ENCODE measurements at places on chromosomes 12 and 14.

- DNase-seq: peak; percentile 10
These were observed 29.3 kb upstream of the ATF1 start for GRCh38 chr12:50734409-50735263.

DNA sequence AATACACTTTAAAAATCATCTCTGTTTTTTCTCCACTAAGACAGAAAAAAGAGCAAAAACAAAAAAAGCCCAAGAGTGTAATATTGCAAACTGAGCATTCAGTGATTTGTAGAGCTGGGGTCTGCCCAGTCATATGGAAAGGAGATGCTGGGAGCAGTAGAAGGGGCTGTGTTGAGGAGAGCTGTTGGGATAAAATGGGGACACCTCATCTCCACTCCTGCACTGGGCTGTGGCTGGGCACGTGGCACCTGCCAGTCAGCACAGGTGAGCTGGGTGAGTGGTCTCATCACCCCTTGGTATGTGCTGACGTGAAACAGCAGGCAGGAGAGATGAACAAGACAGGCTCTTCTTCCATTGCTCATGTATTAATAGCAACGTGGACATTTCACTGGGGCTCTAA, 217.4 kb downstream of the C12orf42 start:
- no peak for DNase-seq

DNA sequence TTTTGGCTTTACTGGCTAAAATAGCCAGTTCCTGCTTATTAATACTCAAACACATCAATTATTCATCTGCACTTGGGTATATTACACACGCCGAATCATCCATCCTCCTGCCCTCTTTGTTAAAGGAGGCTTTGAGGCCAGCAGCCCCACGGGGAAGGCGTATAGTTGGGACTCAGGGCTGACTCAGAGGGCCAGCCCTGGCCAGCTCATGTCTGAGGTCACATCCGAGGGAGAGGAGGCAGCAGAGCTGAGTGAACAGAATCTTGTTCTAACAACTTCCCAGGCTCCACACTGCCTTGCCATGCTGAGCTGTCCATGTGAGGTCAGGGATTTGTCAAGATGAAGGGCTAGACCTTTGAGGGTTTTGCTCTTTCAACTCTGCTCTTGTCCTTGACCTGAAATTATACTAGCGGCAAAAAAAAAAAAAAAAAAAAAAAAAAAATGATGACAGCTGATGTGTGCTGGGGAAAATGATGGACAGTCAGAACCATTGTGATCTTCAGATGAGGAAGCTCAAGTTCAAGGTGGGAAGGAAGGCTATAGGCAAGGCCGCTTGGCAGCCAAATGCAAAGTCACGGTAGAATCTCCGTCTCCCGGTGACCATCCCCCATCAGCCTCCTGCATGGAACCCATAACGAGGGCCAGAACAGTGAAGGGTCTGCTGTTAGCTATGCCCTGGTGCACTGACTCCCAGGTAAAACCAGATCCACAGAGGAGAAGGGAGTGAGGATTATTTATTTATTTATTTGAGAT, 12.5 kb upstream of the MARK3 start:
- DNase-seq: peak; percentile 84

- no peak for DNase-seq
These were observed 474.1 kb downstream of the ETNK1 start for GRCh38 chr12:23099104-23099503.

- DNase-seq: no peak
These were observed 33.4 kb downstream of the TXNRD1 start for GRCh38 chr12:104249017-104249416.

All from foreskin melanocyte (primary cell).